Articular chondrocyte of knee joint (primary cell): ENCODE measurements at places on chromosomes 6 and 20. TPM values are rescaled to one million over a fixed set of nuclear protein-coding genes. Genes with fewer than 3 reads are reported as not detected.

Gene NHLRC1
- 2.9 and 3.2 TPM in 2 replicates for total RNA-seq

Gene CDH26
- total RNA-seq: 0.26 and 0.32 TPM in 2 replicates

Gene WFDC11
- total RNA-seq: not detected in 2 replicates

Gene GGT7
- total RNA-seq: 8.2 and 8.4 TPM in 2 replicates

Gene RBM38
- total RNA-seq: 3.8 and 4.1 TPM in 2 replicates

Gene ANKRD66
- not detected in 2 replicates for total RNA-seq

Gene GABRR2
- 0.13 and 0.32 TPM in 2 replicates for total RNA-seq
